ENCODE measurements at places on chromosomes 3 and 15.
A peak's percentile ranks its signal among the peaks of the same experiment; 100 is the strongest.

DNA sequence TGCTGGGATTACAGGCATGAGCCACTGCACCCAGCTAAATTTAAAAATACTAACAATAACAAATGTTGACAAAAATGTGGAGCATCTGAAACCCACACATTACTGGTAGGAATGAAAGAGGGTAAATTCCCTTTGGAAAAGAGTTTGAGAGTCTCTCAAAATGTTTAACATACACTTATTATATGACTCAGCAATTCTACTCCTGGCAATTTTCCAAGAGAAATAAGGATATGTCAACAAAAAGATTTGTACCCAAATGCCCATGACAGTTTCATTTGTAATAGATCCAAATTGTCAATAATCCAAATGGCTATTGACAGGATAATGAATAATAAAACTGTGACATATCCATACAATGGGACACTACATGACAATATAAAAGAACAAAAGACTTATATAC lies 9.0 kb downstream of the HCLS1 start:
- H3K27me3 ChIP-seq, result no peaks in the 10 kb centered on the region
- no peak overlapping the region for H3K27ac ChIP-seq
- H3K4me1 ChIP-seq, result no peaks in the 10 kb centered on the region

GRCh38 chr15:72992841-72993252 lies 59.4 kb upstream of the NEO1 start:
- no peaks in the 10 kb centered on the region for H3K36me3 ChIP-seq
- H3K27ac ChIP-seq, result peak overlapping the region; percentile 71
- H3K4me3 ChIP-seq, result peak overlapping the region; percentile 30

DNA sequence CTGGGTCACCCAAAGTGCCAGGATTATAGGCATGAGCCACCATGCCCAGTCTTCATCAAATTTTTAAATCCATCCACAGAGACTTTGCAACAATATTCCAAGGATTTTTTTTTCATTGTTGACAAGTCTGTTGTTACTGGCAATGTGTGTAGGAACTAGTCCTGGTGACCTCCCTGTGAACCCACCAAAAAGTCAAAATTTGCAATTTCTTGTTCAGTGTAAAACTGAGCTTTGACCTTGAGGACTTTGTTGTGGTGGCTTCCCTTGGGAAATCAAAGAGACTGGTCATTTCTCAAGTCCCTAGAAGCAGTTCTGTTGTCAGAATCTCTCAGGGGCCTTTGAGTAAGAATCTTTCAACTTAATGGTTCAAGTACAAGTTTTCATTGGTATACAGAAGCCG lies 36.9 kb upstream of the COL8A1 start:
- H3K36me3 ChIP-seq, result no peaks in the 10 kb centered on the region
- no peaks in the 10 kb centered on the region for H3K27me3 ChIP-seq
- H3K4me3 ChIP-seq, result no peak overlapping the region
- no peaks in the 10 kb centered on the region for H3K4me1 ChIP-seq
- no peak overlapping the region for H3K27ac ChIP-seq

DNA sequence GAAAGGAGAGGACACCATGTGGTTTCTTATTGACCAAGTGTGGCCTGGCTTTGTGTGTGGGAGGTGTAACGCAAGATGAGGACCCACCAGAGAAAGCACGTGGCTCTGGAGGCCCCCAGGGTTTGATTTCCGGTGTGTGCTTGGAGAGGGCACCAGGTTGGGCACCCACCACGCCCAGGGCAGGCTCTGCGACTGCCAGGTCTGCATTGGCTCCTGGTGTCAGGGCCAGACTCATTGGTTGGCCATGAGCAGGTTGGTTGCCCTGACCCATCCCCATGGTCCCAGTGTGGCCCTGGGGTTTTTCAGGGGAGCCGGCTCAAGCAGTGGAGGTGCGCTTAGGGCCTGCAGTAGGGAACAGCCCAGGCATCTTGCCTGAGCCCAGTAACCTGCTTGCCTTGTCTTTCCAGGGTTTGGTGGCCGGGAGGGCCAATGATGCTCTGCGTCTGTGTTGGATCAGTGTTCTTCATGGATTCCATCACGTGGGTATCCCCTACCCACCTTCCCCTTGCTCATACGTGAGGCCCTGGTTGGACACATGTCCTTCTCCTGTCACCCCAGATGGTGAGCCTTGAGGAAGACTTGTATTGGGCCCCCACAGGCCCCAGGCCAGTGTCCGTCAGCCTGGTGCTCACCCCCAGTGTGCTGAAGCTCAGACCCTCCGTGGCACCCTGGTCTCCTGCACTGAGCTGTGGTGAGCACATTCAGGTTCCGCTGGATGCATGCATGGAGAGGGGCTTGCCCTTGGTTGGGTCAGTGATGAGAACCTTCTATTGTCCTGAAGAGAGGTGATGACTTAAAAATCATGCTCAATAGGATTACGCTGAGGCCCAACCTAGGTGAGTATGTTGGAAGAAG lies 193.9 kb downstream of the UBE3A start:
- H3K4me3 ChIP-seq, result no peak overlapping the region
- DNase-seq, result no peak
- H3K27ac ChIP-seq, result no peak overlapping the region
- no peaks in the 10 kb centered on the region for H3K36me3 ChIP-seq
- no peaks in the 10 kb centered on the region for H3K27me3 ChIP-seq

- H3K4me3 ChIP-seq, result no peak overlapping the region
- H3K27me3 ChIP-seq, result no peaks in the 10 kb centered on the region
- peak overlapping the region; percentile 29 for H3K27ac ChIP-seq
- DNase-seq, result no peak
- no peaks in the 10 kb centered on the region for H3K4me1 ChIP-seq
Observed at GRCh38 chr3:146036281-146036680, 124.7 kb downstream of the PLOD2 start.

GRCh38 chr3:16322189-16322588 lies 57.2 kb downstream of the OXNAD1 start:
- H3K36me3 ChIP-seq, result peaks cover 13% of the 10 kb centered on the region
- H3K27ac ChIP-seq, result no peak overlapping the region
- H3K27me3 ChIP-seq, result no peaks in the 10 kb centered on the region

- no peaks in the 10 kb centered on the region for H3K36me3 ChIP-seq
- H3K4me3 ChIP-seq, result no peak overlapping the region
- DNase-seq, result no peak
- no peak overlapping the region for H3K27ac ChIP-seq
Observed at GRCh38 chr15:35736150-35736549, 190.2 kb upstream of the DPH6 start.

DNA sequence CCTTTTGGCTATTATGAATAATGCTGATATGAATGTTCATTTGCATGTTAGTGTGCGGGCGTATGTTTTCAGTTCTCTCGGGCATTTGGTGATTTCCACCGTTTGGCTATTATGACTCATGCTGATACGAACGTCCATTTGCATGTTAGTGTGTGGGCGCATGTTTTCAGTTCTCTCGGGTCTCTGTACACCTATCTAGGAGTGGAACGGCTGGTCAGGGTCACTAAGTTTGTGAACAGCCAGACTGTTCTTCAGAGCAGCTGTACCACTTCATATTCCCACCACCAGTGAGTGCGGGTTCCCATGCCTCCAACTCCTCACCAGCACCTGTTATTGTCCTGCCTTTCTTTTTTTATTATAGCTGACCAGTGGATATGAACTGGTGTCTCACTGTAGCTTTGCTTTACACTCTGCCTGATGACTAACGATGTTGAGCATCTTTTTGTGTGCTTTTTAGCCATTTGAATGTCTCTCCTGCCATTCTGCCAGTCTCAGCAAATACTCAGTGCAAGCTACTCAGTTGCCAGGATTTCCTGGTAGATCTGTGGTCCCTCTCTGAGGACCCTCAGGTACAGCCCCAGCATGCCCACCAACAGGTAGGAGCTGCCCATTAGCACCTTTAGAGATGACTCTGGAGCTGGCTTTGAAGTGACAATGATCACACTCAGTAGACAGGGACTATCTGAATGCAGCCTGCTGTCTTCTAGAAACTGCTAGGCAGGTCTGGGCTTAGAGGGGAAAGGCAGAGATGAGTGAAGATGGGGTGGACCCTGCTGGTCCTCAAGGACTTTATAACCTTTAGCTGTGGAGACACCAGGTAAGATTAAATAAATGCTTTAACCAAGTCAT lies 141.1 kb downstream of the XXYLT1 start:
- no peak overlapping the region for H3K27ac ChIP-seq
- 0 out of 2 replicates have a peak, but pooled peaks cover 6% of the 10 kb centered on the region for H3K4me1 ChIP-seq
- H3K4me3 ChIP-seq, result no peak overlapping the region
- H3K27me3 ChIP-seq, result no peaks in the 10 kb centered on the region
- H3K36me3 ChIP-seq, result no peaks in the 10 kb centered on the region

- peaks cover 21% of the 10 kb centered on the region for H3K27me3 ChIP-seq
- no peak overlapping the region for H3K4me3 ChIP-seq
- no peak for DNase-seq
- no peaks in the 10 kb centered on the region for H3K36me3 ChIP-seq
- H3K4me1 ChIP-seq, result peaks cover 10% of the 10 kb centered on the region
Observed at GRCh38 chr3:71726146-71726545, 944 bp upstream of the EIF4E3 start.

DNA sequence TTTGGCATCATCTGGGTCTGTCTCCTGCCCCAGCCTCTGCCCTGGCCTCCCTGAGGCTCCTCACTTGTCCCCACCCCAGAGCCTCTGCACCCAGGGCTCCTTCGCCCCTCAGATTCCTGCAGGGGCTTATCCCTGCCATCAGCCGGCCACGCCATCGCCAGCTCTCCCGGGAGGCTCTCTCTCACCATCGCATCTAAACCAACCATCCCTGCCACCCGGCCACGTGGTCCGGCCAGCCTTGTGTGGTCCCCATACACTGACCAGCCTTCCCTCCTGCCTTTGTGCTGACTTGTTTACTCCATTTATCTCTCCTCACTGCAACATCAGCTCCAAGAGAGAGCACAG lies 134.3 kb upstream of the IQSEC1 start:
- no peaks in the 10 kb centered on the region for H3K4me1 ChIP-seq
- H3K36me3 ChIP-seq, result no peaks in the 10 kb centered on the region
- no peak overlapping the region for H3K27ac ChIP-seq
- DNase-seq, result no peak
- no peak overlapping the region for H3K4me3 ChIP-seq
- peaks cover 14% of the 10 kb centered on the region for H3K27me3 ChIP-seq

- peak; percentile 27 for DNase-seq
- H3K27ac ChIP-seq, result no peak overlapping the region
- no peaks in the 10 kb centered on the region for H3K36me3 ChIP-seq
- no peak overlapping the region for H3K4me3 ChIP-seq
- H3K4me1 ChIP-seq, result peaks cover 7% of the 10 kb centered on the region
- H3K27me3 ChIP-seq, result peaks cover 16% of the 10 kb centered on the region
Observed at GRCh38 chr3:46878781-46879436, 1.4 kb downstream of the PTH1R start.

GRCh38 chr15:74302821-74303359 lies 64.6 kb downstream of the CYP11A1 start:
- H3K27me3 ChIP-seq, result no peaks in the 10 kb centered on the region
- no peak overlapping the region for H3K27ac ChIP-seq
- DNase-seq, result peak; percentile 56
- no peak overlapping the region for H3K4me3 ChIP-seq

- H3K27me3 ChIP-seq, result no peaks in the 10 kb centered on the region
- peak overlapping the region; percentile 86 for H3K27ac ChIP-seq
- H3K4me1 ChIP-seq, result peaks cover 97% of the 10 kb centered on the region
- DNase-seq, result peak; percentile 79
- peaks cover 61% of the 10 kb centered on the region for H3K36me3 ChIP-seq
Observed at GRCh38 chr15:48636511-48636910, 9.0 kb downstream of the FBN1 start.

- peak; percentile 92 for DNase-seq
- H3K4me3 ChIP-seq, result peak overlapping the region; percentile 67
- H3K4me1 ChIP-seq, result no peaks in the 10 kb centered on the region
- no peaks in the 10 kb centered on the region for H3K36me3 ChIP-seq
Observed at GRCh38 chr3:9947025-9947995, 4.9 kb downstream of the PRRT3 start.

DNA sequence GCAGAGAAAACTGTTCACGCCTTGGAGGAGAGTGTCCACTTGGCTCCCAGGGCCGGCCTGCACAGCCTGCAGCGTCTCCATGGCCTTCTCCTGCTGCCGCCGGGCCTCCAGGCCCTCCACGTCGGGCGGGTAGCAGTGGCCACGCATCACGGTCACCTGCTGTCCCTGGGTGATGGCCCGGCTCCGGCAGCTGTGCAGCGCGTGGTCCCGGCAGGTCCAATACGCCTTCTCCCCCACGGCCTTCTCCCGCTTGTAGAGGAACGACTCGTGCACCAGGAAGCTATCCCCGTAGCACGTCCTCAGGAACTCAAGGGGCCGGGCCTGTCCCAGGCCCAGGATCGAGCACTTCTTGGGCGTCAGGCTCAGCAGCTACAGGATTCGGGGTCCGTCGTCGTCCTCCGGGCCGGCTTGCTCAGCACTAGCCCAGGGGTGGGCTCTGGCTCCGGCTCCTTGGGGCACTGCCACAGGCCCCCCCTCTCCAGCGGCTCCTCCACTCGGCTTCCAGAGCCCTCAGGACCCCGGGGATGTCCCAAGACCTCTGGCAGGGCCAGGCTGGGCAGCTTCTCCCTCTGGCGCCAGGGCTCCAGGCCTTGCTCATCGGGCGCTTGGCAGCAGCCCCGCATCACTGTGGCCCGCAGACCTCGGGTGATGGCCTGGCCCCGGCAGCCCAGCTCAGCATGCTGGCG lies 83.6 kb upstream of the FXR1 start:
- no peaks in the 10 kb centered on the region for H3K4me1 ChIP-seq
- no peak overlapping the region for H3K27ac ChIP-seq
- DNase-seq, result no peak
- no peaks in the 10 kb centered on the region for H3K27me3 ChIP-seq
- no peak overlapping the region for H3K4me3 ChIP-seq
- H3K36me3 ChIP-seq, result no peaks in the 10 kb centered on the region

- no peak for DNase-seq
- H3K27ac ChIP-seq, result no peak overlapping the region
- no peaks in the 10 kb centered on the region for H3K27me3 ChIP-seq
- no peaks in the 10 kb centered on the region for H3K36me3 ChIP-seq
- no peak overlapping the region for H3K4me3 ChIP-seq
Observed at GRCh38 chr15:34647569-34648293, 64.3 kb upstream of the GOLGA8B start.

DNA sequence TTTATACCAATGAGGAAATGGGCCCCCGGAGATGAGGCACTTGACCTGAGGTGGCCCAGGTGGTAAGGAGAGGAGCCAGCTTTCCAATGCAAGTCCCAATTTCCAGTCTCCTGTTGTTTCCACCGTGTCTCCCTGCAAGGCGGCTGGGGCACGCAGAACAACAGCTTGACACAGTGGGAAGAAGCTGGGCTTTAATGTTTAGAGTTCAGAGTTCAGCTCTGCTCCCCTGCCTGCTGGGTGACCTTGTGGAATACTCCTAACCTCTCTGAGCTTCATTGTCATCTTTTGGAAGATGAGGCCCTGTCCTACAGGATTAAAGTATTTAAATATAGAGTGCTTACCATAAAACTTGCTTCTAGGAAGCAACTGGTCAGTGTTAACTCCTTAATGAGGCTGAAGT lies 80.3 kb downstream of the SMAD3 start:
- peaks cover 89% of the 10 kb centered on the region for H3K4me1 ChIP-seq
- H3K36me3 ChIP-seq, result no peaks in the 10 kb centered on the region
- H3K4me3 ChIP-seq, result no peak overlapping the region
- DNase-seq, result no peak

GRCh38 chr3:113255854-113256615 lies 44.7 kb downstream of the BOC start:
- DNase-seq, result no peak
- H3K27me3 ChIP-seq, result no peaks in the 10 kb centered on the region
- no peak overlapping the region for H3K27ac ChIP-seq
- H3K4me3 ChIP-seq, result no peak overlapping the region
- H3K36me3 ChIP-seq, result 0 out of 2 replicates have a peak, but pooled peaks cover 6% of the 10 kb centered on the region

Data from GM23248 (cell line).